GM19239 (cell line): ENCODE measurements at places on chromosomes 12 and 14.
A peak's percentile ranks its signal among the peaks of the same experiment; 100 is the strongest.

GRCh38 chr12:123487428-123487827 is 29.5 kb downstream of the SNRNP35 start:
- DNase-seq: no peak

GRCh38 chr14:91173221-91173670 is 59.4 kb downstream of the DGLUCY start:
- DNase-seq: peak; percentile 46

DNA sequence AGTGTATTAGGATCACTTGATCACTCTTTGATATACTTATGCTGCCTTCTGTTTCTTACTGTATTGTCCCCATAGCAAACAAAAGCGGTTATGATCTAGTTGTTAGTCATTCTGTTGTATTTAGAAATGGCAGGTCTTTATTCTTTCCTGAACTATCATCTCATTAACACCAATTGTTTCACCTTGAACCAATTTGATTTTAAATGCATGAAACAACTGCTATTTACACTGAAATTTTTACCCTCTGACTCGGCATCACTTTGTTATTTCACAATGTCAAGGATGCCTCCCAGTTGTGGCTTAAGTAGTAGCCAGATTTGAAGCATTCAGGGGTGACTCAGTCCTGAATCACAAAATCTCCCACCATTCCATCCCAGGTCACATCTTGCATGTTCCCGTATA is 303.5 kb downstream of the EGLN3 start:
- DNase-seq: no peak

- no peak for DNase-seq
Measured at GRCh38 chr14:100557658-100558057, 29.6 kb downstream of the BEGAIN start.

GRCh38 chr12:120230326-120230973 is 29.5 kb upstream of the RPLP0 start:
- no peak for DNase-seq

GRCh38 chr12:70985850-70986249 is 65.3 kb upstream of the PTPRR start:
- no peak for DNase-seq

GRCh38 chr14:61472801-61473376 is 151.5 kb downstream of the PRKCH start:
- no peak for DNase-seq

- DNase-seq: no peak
Measured at GRCh38 chr12:128474916-128475315, 207.9 kb downstream of the TMEM132C start.

DNA sequence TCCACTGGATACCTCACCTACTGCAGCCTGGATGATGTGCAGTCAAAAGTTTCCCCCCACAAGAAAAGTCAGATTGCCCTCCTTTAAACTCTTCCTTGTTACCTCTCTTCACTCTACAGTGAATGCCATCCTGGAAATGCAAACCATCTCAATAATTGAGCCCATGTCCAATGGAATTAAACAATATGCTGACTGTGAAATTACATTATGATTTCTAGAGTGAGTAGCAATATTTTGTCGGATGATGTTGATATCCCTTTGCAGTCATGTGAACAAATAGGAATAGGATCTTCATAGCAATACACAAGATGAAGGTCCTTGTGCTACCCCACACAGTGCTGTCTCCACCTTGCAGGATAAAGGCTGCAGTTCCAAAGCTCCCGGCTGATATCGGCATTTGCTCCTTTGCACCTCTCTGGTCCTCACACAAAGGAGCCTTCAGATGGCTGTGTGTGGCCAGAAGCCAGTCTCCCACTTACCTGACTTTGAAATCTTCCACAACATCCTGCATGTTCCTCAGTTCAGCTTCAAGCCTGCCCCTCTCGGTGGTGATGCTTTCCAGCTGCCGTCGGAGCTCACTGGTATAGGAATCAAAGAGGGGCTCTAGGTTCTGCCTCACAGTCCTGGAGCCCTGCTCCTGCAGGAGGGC is 1.5 kb downstream of the KRT75 start:
- DNase-seq: no peak

GRCh38 chr12:115401761-115402160 is 717.8 kb upstream of the TBX3 start:
- no peak for DNase-seq

- DNase-seq: no peak
Measured at GRCh38 chr12:13154027-13154538, 42.4 kb upstream of the EMP1 start.

GRCh38 chr14:101972126-101972866 is 7.9 kb downstream of the DYNC1H1 start:
- DNase-seq: no peak

GRCh38 chr12:114625294-114625851 is 58.6 kb downstream of the TBX3 start:
- peak; percentile 24 for DNase-seq

DNA sequence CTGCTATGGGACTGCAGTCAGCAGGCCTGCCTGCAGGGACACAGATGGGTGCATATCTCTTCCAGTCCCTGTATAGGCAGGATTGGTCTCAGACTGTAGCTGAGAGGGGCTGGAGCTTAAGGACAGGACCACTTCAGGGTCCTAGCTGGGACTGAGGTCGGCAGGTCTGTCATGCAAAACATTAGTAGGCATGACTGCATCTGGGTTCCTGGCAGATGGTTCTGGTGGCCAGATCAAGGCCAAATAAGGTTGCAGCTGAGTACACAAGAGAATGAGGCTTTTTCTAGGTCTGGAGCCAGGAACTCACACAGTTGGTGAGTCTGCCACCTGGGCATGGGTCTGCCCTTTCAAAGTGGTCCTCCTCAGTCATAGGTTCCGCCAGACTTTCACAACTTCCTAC is 155.8 kb downstream of the TPH2 start:
- DNase-seq: no peak

GRCh38 chr14:28652782-28653181 is 113.8 kb upstream of the FOXG1 start:
- DNase-seq: no peak

GRCh38 chr14:24576182-24576581 is at the start of gene CTSG:
TSS of gene CTSG (minus strand) at chr14:24576250. CDS start at chr14:24576223, 27 bp downstream.
- DNase-seq: no peak
